ENCODE measurements at places on chromosomes 1 and 21. TPM values are rescaled to one million over a fixed set of nuclear protein-coding genes. Genes with fewer than 3 reads are reported as not detected.

GRCh38 chr21:34129901-34130715 lies 56.7 kb downstream of the MRPS6 start:
- peaks cover 42% of the 10 kb centered on the region for H3K4me1 ChIP-seq
- no peaks in the 10 kb centered on the region for H3K36me3 ChIP-seq
- H3K4me3 ChIP-seq, result no peak overlapping the region
- H3K27me3 ChIP-seq, result no peaks in the 10 kb centered on the region
- peak overlapping the region; percentile 59 for H3K27ac ChIP-seq

Gene TNFRSF8
- total RNA-seq, result 0.92 TPM

Gene KPRP
- not detected for total RNA-seq

GRCh38 chr1:6819246-6820040 lies 34.2 kb downstream of the CAMTA1 start:
- no peak for DNase-seq
- no peak overlapping the region for H3K27ac ChIP-seq
- H3K4me3 ChIP-seq, result no peak overlapping the region
- peaks cover 22% of the 10 kb centered on the region for H3K4me1 ChIP-seq
- H3K27me3 ChIP-seq, result no peaks in the 10 kb centered on the region
- H3K36me3 ChIP-seq, result no peaks in the 10 kb centered on the region

Gene OR2T29
- not detected for total RNA-seq

Gene PPM1J
- total RNA-seq, result 9.3 TPM

Gene S100A2
- total RNA-seq, result 1.3 TPM

DNA sequence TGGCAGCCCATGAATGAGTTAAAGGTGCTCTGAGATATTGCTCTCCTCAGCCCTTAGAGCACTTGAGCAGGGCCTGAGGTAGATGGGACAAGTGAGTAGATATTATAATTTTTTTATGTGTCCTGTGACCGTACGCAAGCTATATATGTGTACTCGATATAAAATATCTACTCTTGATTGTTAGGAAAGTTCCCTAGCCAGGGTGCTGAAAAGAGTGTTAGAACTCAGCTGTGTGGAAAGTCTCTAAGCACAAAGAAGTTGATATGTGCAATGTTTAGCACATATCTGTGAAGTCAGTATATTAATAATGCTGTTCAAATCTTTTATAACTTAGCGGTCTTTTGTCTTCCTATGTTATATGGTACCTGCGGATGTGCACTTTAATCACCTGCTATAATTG lies 114.6 kb upstream of the PLD5 start:
- no peak overlapping the region for H3K27ac ChIP-seq
- H3K36me3 ChIP-seq, result no peaks in the 10 kb centered on the region
- no peak overlapping the region for H3K4me3 ChIP-seq
- H3K27me3 ChIP-seq, result no peaks in the 10 kb centered on the region

Gene NUP210L
- 0.45 TPM for total RNA-seq

- H3K4me3 ChIP-seq, result peak overlapping the region; percentile 63
- peaks cover 9% of the 10 kb centered on the region for H3K4me1 ChIP-seq
- no peak for DNase-seq
- H3K36me3 ChIP-seq, result no peaks in the 10 kb centered on the region
- H3K27ac ChIP-seq, result no peak overlapping the region
Observed at GRCh38 chr1:28517649-28517999, 11.8 kb downstream of the RCC1 start.

GRCh38 chr1:3777647-3778589 lies 5.4 kb downstream of the SMIM1 start:
- no peaks in the 10 kb centered on the region for H3K27me3 ChIP-seq
- H3K27ac ChIP-seq, result no peak overlapping the region
- H3K36me3 ChIP-seq, result peaks cover 34% of the 10 kb centered on the region
- peak; percentile 15 for DNase-seq
- H3K4me3 ChIP-seq, result no peak overlapping the region

DNA sequence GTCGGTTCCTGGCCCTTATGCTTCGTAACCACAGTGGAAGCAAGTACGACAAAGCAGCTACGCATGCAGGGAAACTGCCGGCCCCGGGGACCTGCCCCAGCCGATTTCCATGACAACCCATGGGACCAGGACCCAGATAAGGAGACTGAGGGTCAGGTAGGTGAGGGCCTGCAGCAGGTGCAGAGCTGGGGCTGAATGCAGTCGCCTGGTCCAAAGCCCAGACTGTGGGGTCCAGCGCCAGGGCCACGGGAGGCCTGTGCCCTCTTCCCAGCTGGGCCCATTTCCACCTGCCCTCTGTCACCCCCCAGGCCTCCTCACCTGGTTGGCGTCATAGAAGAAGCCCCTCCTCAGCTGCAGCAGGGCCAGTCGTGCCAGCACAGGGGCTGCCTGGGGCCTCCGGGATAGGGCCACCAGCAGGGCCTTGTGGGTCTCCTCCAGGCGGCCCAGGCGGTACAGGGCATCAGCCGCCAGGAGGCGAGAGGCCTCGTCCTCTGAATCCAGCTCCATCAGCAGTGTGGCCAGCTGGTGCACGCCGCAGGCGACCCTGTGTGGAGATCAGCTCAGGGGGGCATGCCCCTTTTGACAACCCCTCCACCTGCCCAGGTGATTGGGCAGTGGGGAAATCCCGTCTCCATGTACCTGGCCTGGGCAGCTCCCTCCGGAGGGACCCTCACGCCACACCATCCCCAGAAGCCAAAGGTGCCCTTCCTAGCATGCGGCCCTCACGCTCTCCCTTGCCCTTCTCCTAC lies 14.2 kb downstream of the TTC34 start:
- H3K27me3 ChIP-seq, result peaks cover 63% of the 10 kb centered on the region
- no peaks in the 10 kb centered on the region for H3K4me1 ChIP-seq
- no peaks in the 10 kb centered on the region for H3K36me3 ChIP-seq

DNA sequence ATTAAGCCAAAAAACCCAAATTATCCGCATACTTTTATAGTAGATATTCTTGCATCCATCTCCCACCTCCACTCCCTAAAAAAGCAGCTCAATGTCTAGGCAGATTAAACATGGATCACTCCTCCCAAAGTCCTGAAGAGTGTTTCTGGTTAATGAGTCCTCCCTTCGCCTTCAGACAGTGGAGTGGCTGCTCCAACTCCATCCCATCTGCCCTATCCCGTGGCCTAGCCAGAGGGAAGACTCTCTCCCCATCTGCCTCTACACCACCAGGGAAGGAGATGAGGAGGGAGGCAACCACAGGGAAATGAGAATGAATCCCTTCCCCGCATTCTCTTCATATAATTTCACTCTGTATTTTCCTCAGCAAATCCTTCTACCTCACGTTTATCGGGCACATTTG lies 103.8 kb downstream of the SLC45A1 start:
- H3K27me3 ChIP-seq, result no peaks in the 10 kb centered on the region
- DNase-seq, result no peak
- peak overlapping the region; percentile 87 for H3K4me3 ChIP-seq
- H3K36me3 ChIP-seq, result no peaks in the 10 kb centered on the region
- H3K4me1 ChIP-seq, result peaks cover 80% of the 10 kb centered on the region

DNA sequence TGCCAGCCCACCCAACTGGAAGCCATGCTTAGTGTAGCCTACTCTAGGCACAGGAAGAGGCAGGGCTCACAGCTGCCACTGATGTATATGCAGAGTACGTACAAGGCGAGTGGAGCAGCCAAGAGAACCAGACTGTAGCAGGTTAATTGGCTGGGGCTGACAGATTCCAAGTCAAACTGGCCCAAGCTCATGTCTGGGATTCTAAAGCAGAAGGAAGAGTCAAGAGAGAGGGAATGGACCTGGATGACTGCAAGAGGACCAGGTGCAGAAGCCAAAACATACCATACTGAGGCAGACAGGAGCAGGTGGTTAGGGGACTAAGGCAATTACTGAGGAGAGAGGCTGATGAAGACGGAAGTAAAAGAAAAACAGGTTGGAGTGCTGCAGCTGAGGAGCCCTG lies 51.3 kb upstream of the LRRN2 start:
- H3K27ac ChIP-seq, result no peak overlapping the region
- DNase-seq, result no peak
- H3K27me3 ChIP-seq, result peaks cover 6% of the 10 kb centered on the region
- no peak overlapping the region for H3K4me3 ChIP-seq
- no peaks in the 10 kb centered on the region for H3K4me1 ChIP-seq
- no peaks in the 10 kb centered on the region for H3K36me3 ChIP-seq

All from heart right ventricle (tissue), 16 donors.